ENCODE measurements at places on chromosomes 12 and 14.

- no peak for DNase-seq
Observed at GRCh38 chr12:103865151-103865730, 24.2 kb upstream of the NT5DC3 start.

GRCh38 chr14:102580550-102581110, 11.8 kb upstream of the RCOR1 start:
- DNase-seq: peak; percentile 35

GRCh38 chr14:65231286-65231980, 129.1 kb upstream of the MAX start:
- no peak for DNase-seq

GRCh38 chr14:61524936-61525292, 170.4 kb upstream of the HIF1A start:
- no peak for DNase-seq
